Keratinocyte (primary cell): ENCODE measurements at places on chromosomes 6 and 20.

GRCh38 chr20:53621482-53622246, 28.0 kb upstream of the ZNF217 start:
- DNase-seq: peak; percentile 78

DNA sequence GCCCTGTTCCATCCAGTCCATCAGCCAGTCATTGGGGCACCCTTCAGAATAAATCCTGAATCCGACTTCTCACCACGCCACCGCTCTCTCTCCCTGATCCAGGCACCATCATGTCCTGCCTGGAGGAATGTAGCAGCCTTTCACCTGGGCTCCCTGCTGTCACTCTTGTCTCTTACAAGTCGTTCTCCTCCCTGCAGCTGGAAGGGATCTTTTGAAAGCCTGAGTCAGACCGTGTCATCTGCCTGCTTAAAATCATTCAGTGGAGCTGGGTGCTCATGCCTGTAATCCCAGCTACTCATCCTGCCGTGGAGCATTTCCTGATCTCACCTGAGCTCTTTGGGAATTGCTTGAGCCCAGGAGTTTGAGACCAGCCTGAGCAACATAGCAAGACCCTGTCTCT, 19.2 kb upstream of the KCNG1 start:
- DNase-seq: no peak

- no peak for DNase-seq
Observed at GRCh38 chr6:56843476-56844349, 111.2 kb upstream of the BEND6 start.

DNA sequence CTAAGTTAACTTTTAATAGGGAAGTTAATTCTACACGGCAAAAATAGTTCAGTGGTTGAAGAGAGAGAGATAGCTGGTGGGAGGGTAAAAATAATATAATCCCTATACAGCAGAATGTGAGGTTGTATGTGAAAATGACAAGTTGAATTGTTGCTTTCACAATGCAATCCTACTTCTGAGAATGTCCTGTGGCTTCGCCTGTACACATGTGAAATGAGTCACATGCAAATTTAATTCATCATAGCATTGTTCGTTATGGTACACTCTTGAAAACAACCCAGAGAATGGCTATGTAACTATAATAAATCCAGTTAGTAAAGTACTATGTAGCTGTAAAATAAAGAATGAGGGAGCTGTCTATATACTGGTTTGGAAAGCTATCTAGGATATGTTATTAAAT, 46.0 kb upstream of the HINT3 start:
- DNase-seq: no peak

- no peak for DNase-seq
Observed at GRCh38 chr6:168206186-168206585, 113.4 kb downstream of the DACT2 start.

- peak; percentile 35 for DNase-seq
Observed at GRCh38 chr6:29516108-29516507, 28.4 kb upstream of the MAS1L start.

- DNase-seq: no peak
Observed at GRCh38 chr6:16524380-16524707, 236.9 kb downstream of the ATXN1 start.

GRCh38 chr6:142412241-142412640, 110.4 kb downstream of the ADGRG6 start:
- DNase-seq: no peak

GRCh38 chr6:54586251-54586650, 260.3 kb upstream of the FAM83B start:
- no peak for DNase-seq
